ENCODE measurements at places on chromosomes 11 and 22. TPM values are rescaled to one million over a fixed set of nuclear protein-coding genes. Genes with fewer than 3 reads are reported as not detected.

Gene MYO7A
- 6.1 TPM for total RNA-seq

Gene OTOG
- not detected for total RNA-seq

Gene RRP8
- 28.9 TPM for total RNA-seq

Gene ST14
- 448 TPM for total RNA-seq

Gene OR52I1
- total RNA-seq: not detected

Gene MYBPC3
- total RNA-seq: not detected

Gene CD3E
- total RNA-seq: 8.6 TPM

Gene STK33
- 1.9 TPM for total RNA-seq

Gene CCS
- total RNA-seq: 70.1 TPM

Gene OVCH2
- not detected for total RNA-seq

Gene TMEM191B
- not detected for total RNA-seq

Gene APOA4
- total RNA-seq: 107 TPM

Gene ZNF408
- total RNA-seq: 6.3 TPM

Gene ENTHD1
- not detected for total RNA-seq

Gene OR6T1
- not detected for total RNA-seq

Gene FOSL1
- 1.7 TPM for total RNA-seq

Gene PNPLA3
- total RNA-seq: 6.6 TPM

Gene OR4A47
- not detected for total RNA-seq

Gene GGTLC2
- total RNA-seq: not detected

Gene PIWIL4
- total RNA-seq: 12.3 TPM

Gene SCARF2
- 4.8 TPM for total RNA-seq
